ENCODE measurements at places on chromosomes 7 and 10.

- no peak for DNase-seq
Observed at GRCh38 chr7:119177863-119178262, 953.4 kb downstream of the ANKRD7 start.

- no peak for DNase-seq
Observed at GRCh38 chr10:98608411-98608810, 161.7 kb upstream of the HPS1 start.

DNA sequence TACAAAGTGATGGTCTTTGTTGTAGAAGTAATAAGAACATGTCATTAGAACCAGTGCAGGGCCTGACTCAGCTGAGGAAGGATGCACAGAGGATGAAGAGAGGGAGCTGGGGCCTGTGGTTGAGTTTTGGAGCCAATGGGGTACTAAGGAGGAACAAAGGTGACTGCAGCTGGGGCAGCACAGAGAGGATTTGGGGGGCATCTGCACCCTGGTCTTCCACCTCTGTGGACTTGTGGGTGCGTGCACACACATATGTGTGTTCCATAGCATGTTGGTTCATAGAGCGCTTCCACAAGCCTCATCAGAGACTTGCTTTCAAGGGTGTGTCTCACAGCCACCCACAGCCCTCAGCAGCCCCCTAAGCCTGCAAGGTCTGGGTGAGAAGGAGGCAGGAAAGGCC, 650.3 kb upstream of the MGMT start:
- no peak for DNase-seq

GRCh38 chr10:67200913-67201564, 275.2 kb downstream of the LRRTM3 start:
- DNase-seq, result no peak

DNA sequence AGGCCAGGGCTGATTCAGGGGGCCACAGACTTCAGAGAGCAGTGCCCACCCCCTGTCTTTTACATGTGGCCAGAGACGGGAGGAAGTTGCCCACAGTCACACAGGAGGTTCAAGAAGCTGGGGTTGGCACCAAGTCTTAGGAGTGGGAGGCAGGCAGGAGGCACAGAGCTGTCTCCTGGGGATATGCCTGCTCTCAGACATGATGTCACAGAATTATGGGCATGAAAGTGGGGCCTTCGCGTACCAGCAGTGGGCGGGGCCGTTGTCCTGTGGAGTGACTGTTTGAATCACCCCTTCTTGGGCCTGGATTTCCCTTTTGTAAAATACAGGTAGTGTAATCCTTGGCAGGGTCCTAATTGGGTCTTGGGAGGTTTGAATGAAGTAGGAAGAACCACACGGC, 81.2 kb upstream of the PPIF start:
- DNase-seq, result no peak

Data from AG08396 (cell line).